ENCODE measurements at places on chromosomes 1 and 21.

DNA sequence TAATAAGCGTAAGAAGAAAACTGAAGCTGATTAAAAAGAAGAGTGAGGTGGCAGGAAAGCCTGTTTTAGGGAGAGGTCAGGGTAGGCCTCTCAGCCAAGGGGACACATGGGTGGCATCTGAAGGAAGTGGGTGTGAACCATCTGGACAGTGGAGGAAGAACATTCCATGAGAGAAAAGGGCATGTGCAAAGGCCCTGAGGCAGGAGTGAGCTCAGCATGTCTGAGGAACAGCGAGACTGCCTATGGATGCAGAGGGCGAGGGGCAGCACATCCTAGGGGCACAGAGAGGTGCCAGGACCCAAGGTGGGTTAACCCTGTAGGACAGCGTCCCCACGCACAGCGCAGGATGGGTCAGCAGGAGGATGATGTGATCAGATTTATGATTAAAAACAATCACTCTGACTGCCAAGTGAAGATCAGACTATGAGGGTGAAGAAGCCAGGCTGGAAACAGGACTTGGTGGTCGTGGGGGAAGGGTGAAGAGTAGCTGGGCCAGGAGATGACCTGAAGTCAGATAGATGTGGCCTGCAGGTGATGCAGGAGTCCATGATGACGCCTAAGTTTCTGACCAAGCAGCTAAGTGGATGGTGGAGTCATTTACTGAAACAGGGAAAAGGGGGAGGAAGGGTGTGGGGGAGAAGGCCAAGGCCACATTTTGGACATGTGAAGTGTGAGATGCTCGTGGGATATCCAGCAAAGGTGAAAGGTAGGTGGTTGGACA lies 37.9 kb downstream of the PABPC4 start:
- H3K4me3 ChIP-seq = no peak overlapping the region
- peaks cover 56% of the 10 kb centered on the region for H3K36me3 ChIP-seq
- no peak overlapping the region for H3K27ac ChIP-seq
- H3K4me1 ChIP-seq = no peaks in the 10 kb centered on the region
- no peaks in the 10 kb centered on the region for H3K27me3 ChIP-seq

- no peak for DNase-seq
- H3K4me3 ChIP-seq = no peak overlapping the region
- H3K27me3 ChIP-seq = peaks cover 5% of the 10 kb centered on the region
- H3K4me1 ChIP-seq = no peaks in the 10 kb centered on the region
- no peak overlapping the region for H3K27ac ChIP-seq
These were observed 23.2 kb upstream of the H6PD start for GRCh38 chr1:9211291-9211811.

- H3K4me3 ChIP-seq = no peak overlapping the region
- no peak for DNase-seq
- H3K27ac ChIP-seq = no peak overlapping the region
- H3K27me3 ChIP-seq = no peaks in the 10 kb centered on the region
- no peaks in the 10 kb centered on the region for H3K4me1 ChIP-seq
- no peaks in the 10 kb centered on the region for H3K36me3 ChIP-seq
These were observed 98.5 kb downstream of the PTBP2 start for GRCh38 chr1:96820107-96820506.

GRCh38 chr1:66556161-66556611 lies 22.2 kb downstream of the SGIP1 start:
- no peak for DNase-seq
- H3K36me3 ChIP-seq = no peaks in the 10 kb centered on the region
- no peaks in the 10 kb centered on the region for H3K4me1 ChIP-seq

GRCh38 chr1:18805925-18806849 lies 53.3 kb downstream of the TAS1R2 start:
- no peak overlapping the region for H3K27ac ChIP-seq
- H3K27me3 ChIP-seq = peaks cover 3% of the 10 kb centered on the region
- no peak for DNase-seq
- no peaks in the 10 kb centered on the region for H3K36me3 ChIP-seq

GRCh38 chr1:38038861-38039260 lies 7.7 kb downstream of the POU3F1 start:
- H3K4me3 ChIP-seq = no peak overlapping the region
- no peaks in the 10 kb centered on the region for H3K4me1 ChIP-seq
- no peaks in the 10 kb centered on the region for H3K36me3 ChIP-seq
- DNase-seq = no peak

DNA sequence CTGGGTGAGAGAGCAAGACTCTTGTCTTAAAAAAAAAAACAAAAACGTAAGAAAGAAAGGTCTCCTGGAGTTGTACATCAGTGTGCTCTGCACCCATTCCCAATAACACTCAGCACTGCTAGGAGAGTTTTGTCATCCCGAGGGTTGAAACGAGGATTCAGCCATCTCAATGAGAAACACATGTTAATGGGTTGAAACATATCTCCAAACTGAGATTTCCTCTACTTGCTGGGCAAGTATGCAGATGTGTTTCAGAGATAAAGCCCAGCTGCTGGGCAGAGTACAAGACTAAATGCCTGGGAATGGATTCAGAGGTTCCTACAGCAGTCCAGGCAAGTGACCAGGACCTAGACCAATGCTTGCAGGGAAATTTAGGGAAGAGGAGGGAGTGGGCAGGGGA lies 2.6 kb upstream of the MFN2 start:
- H3K27ac ChIP-seq = no peak overlapping the region
- peaks cover 36% of the 10 kb centered on the region for H3K36me3 ChIP-seq
- no peak for DNase-seq
- peaks cover 44% of the 10 kb centered on the region for H3K4me1 ChIP-seq
- H3K4me3 ChIP-seq = no peak overlapping the region

GRCh38 chr1:15065291-15065690 lies 88.3 kb upstream of the TMEM51 start:
- no peaks in the 10 kb centered on the region for H3K36me3 ChIP-seq
- DNase-seq = no peak
- H3K27ac ChIP-seq = no peak overlapping the region

- H3K36me3 ChIP-seq = no peaks in the 10 kb centered on the region
- no peaks in the 10 kb centered on the region for H3K27me3 ChIP-seq
- H3K27ac ChIP-seq = no peak overlapping the region
These were observed 60.6 kb upstream of the CD1D start for GRCh38 chr1:158119976-158120653.

DNA sequence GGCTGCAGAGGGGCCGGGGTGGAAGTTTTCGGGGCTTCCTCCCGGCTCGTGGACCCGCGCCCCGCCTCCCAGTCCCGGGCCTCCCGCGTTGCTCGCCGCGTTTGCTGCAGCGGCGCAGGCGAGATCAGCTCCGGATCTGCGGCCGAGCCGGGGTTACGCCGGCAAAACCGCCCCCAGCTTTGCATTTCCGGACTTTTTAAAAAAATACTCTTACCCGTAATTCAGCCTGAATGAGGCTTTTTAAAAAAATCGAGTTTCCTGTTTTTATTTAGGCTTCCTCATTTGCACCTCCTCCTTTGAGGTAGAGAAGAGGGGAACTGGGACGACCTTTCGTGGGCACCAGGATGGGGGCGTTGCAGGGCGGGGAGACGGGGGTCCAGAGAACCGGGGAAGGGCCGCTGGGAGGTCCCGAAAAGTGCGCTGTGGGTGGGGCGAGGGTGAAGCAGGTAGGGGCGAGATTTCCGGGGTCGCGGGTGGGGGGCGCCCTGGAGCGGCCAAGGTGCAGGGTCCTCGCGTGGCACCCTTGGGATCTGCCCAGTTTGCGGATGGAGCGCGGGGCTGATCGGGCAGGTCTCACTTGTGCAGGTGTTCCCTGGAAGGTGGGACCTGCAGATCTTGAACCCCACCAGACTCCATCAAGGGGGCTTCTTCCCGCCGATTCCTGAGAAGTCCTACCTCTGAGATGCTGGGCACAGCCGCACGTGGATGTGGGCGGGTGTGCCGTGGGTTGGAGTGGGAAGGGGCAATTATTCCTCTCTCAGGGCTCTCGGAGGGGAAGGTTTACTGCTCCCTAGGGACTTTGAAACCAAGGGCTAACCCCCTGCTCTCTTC lies 1.1 kb downstream of the PIK3CD start:
- no peak overlapping the region for H3K27ac ChIP-seq
- no peak for DNase-seq

DNA sequence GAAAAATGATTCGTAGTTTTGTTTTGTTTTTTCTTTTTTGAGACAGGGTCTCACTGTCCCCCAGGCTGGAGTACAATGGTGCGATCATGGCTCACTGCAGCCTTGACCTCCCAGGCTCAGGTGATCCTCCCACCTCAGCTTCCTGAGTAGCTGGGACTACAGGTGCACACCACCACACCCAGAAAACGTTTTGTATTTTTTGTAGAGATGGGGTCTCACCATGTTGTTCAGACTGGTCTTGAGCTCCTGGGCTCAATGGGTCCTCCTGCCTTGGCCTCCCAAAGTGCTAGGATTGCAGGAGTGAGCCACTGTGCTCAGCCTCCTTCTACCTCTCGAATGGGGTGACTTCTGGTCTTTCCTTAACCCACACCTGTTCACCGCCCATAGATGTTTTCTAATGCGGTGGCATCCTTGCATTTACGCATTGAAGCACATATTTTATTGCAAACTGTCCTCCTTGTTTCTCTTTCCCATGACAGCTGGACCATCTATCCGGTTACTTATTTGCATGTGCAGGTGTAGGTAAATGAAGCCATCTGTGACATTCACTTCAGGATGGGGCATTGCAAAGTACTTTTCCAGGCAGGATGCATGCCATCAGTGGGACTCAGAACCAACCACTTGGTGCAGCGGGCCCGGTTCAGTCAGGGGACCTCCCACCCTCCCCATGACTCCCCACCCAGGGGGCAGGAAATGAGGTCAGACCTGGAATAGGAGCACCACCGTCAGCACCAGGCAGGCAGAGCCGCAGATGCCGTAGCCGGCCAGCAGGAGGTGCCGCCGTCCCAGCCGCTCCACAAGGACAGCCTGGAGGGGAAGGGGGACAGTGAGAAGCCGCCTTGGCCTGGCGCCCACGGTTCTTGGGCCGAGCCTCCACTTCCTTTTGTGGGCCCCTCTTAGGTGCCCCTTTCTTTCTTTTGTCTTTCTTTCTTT lies 16.5 kb downstream of the SLC2A7 start:
- no peaks in the 10 kb centered on the region for H3K27me3 ChIP-seq
- H3K4me3 ChIP-seq = no peak overlapping the region
- no peaks in the 10 kb centered on the region for H3K4me1 ChIP-seq
- H3K36me3 ChIP-seq = no peaks in the 10 kb centered on the region

DNA sequence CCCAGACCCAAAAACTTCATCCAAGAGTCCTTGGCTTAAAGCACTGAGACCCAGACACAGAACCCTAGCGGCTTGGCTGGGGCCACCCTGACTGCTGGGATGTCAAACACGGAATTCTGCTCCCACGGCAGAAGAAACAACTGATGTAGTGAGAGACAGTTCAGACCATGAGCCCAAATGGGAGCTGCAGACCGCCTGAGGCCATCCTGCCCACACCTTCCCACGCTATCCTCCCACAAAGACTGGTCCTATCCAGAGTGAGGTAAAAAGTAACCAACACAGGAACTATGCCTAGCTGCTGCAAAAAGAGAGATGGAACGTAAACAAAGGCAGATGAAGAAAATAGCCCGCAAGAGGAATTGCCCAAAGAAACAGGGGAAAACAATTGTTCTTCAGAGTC lies 203.3 kb downstream of the PTPRU start:
- peaks cover 13% of the 10 kb centered on the region for H3K27me3 ChIP-seq
- no peaks in the 10 kb centered on the region for H3K36me3 ChIP-seq
- H3K27ac ChIP-seq = no peak overlapping the region
- no peaks in the 10 kb centered on the region for H3K4me1 ChIP-seq

DNA sequence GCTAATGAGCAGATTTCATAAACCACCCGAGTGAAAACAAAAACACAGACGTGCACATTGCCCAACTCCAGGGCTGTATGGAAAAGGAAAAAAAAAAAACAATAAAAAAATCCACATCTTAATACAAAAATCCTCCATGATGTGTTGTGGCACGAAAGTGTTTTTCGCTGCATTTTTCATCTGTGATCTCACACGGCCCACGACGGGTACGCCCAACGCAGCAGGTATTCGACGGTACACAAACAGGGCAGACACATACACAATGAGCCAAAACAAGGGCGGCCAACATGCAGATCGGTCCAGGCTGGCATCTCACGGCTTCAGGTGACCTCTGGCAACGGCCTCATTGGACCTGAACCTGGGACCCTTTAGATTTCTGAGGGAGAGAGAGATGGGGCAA lies 31.1 kb downstream of the CASZ1 start:
- H3K27me3 ChIP-seq = no peaks in the 10 kb centered on the region
- DNase-seq = no peak
- no peaks in the 10 kb centered on the region for H3K36me3 ChIP-seq
- no peak overlapping the region for H3K4me3 ChIP-seq

- no peaks in the 10 kb centered on the region for H3K27me3 ChIP-seq
- peak; percentile 14 for DNase-seq
- H3K4me3 ChIP-seq = peak overlapping the region; percentile 36
- H3K36me3 ChIP-seq = no peaks in the 10 kb centered on the region
- no peaks in the 10 kb centered on the region for H3K4me1 ChIP-seq
- no peak overlapping the region for H3K27ac ChIP-seq
These were observed 562 bp downstream of the SYTL1 start for GRCh38 chr1:27342391-27342777.

- no peak overlapping the region for H3K27ac ChIP-seq
- no peaks in the 10 kb centered on the region for H3K4me1 ChIP-seq
These were observed 29.5 kb downstream of the SYT2 start for GRCh38 chr1:202680586-202681352.

GRCh38 chr1:182974506-182975191 lies 21.7 kb upstream of the SHCBP1L start:
- H3K36me3 ChIP-seq = no peaks in the 10 kb centered on the region
- H3K4me3 ChIP-seq = no peak overlapping the region
- no peak overlapping the region for H3K27ac ChIP-seq
- no peaks in the 10 kb centered on the region for H3K4me1 ChIP-seq
- no peak for DNase-seq

GRCh38 chr1:170076199-170076598 lies 1.7 kb upstream of the KIFAP3 start:
- no peak overlapping the region for H3K4me3 ChIP-seq
- H3K4me1 ChIP-seq = peaks cover 1% of the 10 kb centered on the region
- no peaks in the 10 kb centered on the region for H3K36me3 ChIP-seq
- no peak overlapping the region for H3K27ac ChIP-seq

GRCh38 chr1:68791800-68792199 lies 294.9 kb upstream of the DEPDC1 start:
- H3K27me3 ChIP-seq = no peaks in the 10 kb centered on the region
- no peaks in the 10 kb centered on the region for H3K36me3 ChIP-seq

GRCh38 chr1:182952677-182953444 lies at the start of gene SHCBP1L:
TSS of gene SHCBP1L (minus strand) at chr1:182953166. CDS start at chr1:182953133, 33 bp downstream.
- no peaks in the 10 kb centered on the region for H3K4me1 ChIP-seq
- no peak for DNase-seq
- no peak within 1 kb of the TSS for H3K4me3 ChIP-seq
- H3K27ac ChIP-seq = no peak within 1 kb of the TSS
- peaks cover 20% of the 10 kb centered on the region for H3K27me3 ChIP-seq
- H3K36me3 ChIP-seq = no peaks in the 10 kb centered on the region

- no peak overlapping the region for H3K4me3 ChIP-seq
- H3K27me3 ChIP-seq = peaks cover 61% of the 10 kb centered on the region
- no peaks in the 10 kb centered on the region for H3K4me1 ChIP-seq
- no peak for DNase-seq
- H3K27ac ChIP-seq = no peak overlapping the region
These were observed 15.0 kb upstream of the BARHL2 start for GRCh38 chr1:90732136-90732535.
